ENCODE measurements at places on chromosomes 1 and 21.

DNA sequence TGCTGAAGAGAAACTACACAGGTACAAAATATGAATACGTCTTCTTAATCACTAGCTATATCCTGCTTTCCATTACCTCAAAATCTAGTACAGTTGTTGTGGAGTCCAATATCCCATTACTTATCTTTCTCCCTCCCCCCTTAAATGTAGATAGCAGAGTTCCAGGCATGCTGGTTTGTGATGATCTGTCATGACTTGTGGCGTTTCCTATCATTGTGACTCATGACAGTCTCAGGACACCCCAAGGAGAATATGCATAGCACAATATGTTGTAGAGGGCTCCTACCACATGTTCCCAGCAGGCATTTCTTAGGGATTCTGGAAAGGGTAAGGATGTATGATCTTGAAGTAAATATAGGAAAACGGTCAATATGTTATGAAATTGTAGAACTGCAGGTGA is 206.9 kb downstream of the USH2A start:
- no peak for DNase-seq

DNA sequence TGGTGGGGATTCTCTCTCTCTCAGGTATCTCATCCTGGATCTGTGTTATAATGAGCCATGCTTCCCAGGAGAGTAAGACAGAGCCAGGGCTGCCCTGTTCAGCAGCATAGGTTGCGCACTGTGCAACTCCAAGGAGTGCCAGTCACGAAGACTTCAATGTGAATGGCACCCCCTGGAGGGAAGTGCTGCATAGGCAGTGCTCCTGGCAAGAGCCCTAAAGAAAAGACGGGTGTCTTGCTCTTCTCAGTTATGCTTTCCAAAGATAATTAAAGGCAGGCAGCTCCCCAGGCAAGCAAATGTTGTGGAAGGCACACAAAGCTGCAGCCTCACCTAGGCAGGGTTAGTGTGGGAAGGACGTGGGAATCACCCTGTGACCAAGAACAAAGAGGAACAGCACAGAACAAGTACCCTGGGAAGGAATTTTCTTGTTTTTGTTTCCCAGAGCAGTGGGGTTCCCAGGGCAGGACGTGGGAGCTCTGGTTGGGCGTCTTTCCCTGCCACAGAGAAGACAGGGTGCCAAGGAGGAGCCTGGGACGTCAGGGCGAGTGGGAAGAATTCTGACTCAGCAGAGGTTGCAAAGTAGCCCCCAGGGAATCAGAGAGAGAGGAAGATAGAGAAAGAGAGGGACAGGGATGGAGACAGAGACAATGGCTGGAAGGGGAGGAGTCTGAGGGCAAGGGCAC is 120.9 kb downstream of the KCNN3 start:
- no peak for DNase-seq

DNA sequence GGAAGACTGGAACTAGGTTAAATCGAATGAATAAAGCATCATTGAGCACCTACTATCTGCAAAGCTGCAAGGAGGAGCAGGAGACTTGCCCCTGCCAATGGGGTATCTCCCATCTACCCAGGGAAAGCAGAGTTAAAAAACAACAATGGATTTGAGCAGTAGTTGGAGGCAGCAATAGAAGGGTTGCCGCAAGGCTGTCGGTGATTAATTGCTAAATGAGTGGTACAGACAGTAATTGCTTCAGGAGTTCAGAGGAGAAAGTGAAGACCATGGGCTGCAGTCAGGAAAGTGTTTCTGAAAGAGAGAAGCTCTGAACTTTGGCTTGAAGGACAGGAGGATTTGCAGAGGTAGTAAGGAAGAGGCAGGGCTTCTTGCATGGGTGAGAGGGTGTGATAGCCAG is 152.9 kb downstream of the ACTL8 start:
- no peak for DNase-seq

DNA sequence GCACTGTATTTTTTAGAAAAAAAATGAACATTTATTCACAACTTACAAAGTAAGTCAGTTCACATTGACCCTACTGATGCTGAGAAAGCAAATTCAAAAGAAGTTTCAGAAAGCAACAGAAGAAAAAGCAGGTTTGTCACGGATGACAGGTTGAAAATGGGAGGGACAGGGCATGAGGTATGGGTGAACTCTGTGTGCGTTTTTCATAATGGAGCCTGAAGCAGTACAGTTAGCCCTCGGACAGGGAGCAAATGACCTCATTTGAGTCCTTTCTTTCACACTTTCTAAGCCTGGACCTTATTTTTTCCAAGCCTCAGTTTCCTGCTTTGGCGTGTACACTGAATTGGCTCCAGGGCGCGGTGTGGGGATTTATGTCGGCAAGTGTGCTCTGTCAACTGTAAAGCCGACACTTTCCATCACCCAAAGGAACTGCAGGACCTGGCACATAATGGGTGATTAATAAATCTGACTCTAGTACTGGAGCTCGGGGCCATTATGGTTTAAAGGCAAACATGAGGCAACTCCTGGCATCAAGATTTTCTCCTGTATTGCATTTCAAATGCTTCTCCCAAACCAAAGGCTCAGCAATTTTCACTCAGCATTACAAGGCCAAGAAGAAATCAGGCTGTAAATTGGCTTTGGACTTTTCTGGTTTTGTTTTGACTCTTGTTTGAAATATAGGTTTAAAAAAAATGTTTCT is 345.5 kb upstream of the DUSP10 start:
- DNase-seq = no peak

- DNase-seq = no peak
Observed at GRCh38 chr21:28444557-28444956, 548.1 kb downstream of the LTN1 start.
